ENCODE measurements at places on chromosomes 3 and 15.

DNA sequence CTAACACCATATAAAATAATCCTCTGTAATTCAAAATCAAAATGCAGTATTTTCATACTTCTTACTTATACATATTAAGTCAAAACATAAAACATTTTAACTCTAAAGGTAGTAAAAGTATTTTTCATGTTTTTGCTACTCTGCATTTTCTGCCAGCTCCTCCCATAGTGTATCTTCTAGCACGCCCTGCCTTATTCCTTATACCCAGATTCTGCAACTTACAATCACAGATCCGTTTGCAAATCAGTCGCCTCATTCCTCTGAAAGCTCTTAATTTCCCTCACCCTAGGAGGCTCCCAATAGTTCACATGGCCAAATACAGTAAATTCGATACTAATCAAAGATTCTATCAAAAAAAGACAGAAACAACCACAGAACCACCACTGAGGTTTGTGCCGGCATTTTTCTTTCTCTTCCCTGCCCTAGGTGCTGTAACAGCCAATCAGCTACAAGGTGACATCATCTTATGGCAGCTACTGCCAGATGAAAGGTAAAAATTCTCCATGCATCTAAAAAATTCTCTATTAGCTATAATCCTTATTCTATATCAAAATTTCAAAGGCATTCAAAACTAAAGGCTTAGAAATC is 72.9 kb downstream of the CLASP2 start:
- DNase-seq: no peak
- peaks cover 5% of the 10 kb centered on the region for H3K36me3 ChIP-seq

GRCh38 chr3:15646851-15647511 is 45.4 kb downstream of the BTD start:
- no peak overlapping the region for H3K27ac ChIP-seq
- peaks cover 36% of the 10 kb centered on the region for H3K4me1 ChIP-seq
- peaks cover 9% of the 10 kb centered on the region for H3K36me3 ChIP-seq
- H3K27me3 ChIP-seq: peaks cover 6% of the 10 kb centered on the region
- DNase-seq: no peak

DNA sequence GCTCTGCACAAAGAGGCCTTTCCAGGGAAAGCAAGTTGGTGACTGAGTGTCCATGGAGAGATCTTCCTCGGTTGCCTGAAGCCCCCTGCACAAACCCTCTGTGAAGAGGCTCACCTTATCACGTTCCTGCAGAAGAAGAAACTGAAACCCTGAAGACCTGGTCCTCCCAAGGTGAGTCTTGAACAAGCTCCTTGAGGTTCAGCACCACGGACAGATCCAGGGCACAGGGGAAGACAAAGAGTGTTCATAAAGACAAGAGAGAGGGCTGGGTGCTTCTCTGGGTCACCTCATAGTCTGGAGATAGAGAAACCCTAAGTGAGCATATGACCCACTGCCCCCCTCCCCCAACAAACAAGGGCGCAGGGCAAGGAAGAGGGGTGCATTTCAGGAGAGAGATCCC is 21.7 kb upstream of the TBC1D21 start:
- H3K27me3 ChIP-seq: peaks cover 26% of the 10 kb centered on the region

DNA sequence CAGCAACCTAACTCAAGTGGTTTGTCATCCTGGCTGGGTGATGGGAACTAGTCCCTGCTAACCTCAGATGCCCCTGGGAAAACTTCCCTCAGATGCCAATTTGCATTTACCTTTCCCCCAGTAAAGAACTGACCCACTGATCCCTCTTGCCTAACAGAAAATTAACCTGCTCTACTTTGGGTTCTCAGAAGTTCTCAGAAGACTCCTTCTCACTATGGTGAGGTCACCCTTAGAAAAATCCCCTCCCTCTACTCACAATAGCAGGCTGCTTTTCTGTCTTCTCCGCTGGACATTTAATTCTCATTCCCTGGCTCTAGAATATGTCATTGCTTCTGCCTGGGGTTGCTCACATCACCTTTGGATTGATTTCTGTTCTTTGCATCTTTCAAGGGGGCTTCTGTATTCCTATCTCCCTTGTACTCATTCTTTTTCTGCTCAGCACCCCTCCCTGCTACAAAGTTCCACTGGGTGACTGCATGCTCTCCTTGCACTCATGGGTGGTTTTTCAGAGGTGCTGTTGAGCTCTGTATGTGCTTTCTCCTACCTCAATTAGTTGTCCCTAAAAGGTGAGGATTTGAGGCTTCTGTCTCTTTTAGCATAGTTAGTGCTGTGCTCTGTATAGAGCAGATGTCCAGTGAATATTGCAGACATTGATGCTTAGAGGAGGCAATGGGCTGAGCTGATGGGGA is 869 bp downstream of the PLA1A start:
- no peak overlapping the region for H3K4me3 ChIP-seq
- no peaks in the 10 kb centered on the region for H3K27me3 ChIP-seq
- H3K27ac ChIP-seq: peak overlapping the region; percentile 33
- no peak for DNase-seq

DNA sequence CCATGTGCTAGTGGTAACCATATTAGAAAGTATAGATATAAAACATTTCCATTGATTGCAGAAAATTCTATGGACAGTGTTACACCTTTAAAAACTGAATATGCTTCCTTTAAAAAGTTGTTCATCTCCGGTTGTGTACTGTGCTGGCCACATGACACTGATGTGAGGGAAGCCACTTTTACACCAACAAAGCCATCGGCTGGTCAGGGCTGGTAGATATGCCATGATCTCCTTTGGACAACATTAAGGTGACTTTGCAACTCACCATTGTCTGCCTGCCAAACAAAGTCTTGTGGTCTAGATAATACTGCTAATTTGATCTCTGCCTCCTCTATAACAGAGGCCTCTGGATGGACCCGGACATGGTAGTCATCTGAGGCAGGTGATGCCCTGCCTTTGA is 156.0 kb upstream of the RARB start:
- no peaks in the 10 kb centered on the region for H3K4me1 ChIP-seq
- H3K4me3 ChIP-seq: no peak overlapping the region
- DNase-seq: no peak

GRCh38 chr3:194446754-194447153 is 40.0 kb downstream of the ATP13A3 start:
- no peaks in the 10 kb centered on the region for H3K27me3 ChIP-seq
- DNase-seq: no peak
- H3K27ac ChIP-seq: no peak overlapping the region
- H3K36me3 ChIP-seq: peaks cover 41% of the 10 kb centered on the region
- H3K4me3 ChIP-seq: no peak overlapping the region

GRCh38 chr3:191051037-191051436 is 148.0 kb upstream of the OSTN start:
- no peaks in the 10 kb centered on the region for H3K4me1 ChIP-seq
- no peak overlapping the region for H3K4me3 ChIP-seq
- peaks cover 2% of the 10 kb centered on the region for H3K36me3 ChIP-seq
- no peak for DNase-seq

GRCh38 chr15:89335298-89336041 is 846 bp upstream of the POLG start:
- H3K4me3 ChIP-seq: peak overlapping the region; percentile 89
- no peak for DNase-seq
- no peaks in the 10 kb centered on the region for H3K27me3 ChIP-seq
- H3K4me1 ChIP-seq: peaks cover 26% of the 10 kb centered on the region

- H3K36me3 ChIP-seq: no peaks in the 10 kb centered on the region
- H3K27me3 ChIP-seq: peaks cover 27% of the 10 kb centered on the region
- H3K4me1 ChIP-seq: peaks cover 2% of the 10 kb centered on the region
- no peak overlapping the region for H3K27ac ChIP-seq
- DNase-seq: peak; percentile 37
Observed at GRCh38 chr3:43855674-43856299, 165.0 kb downstream of the ABHD5 start.

DNA sequence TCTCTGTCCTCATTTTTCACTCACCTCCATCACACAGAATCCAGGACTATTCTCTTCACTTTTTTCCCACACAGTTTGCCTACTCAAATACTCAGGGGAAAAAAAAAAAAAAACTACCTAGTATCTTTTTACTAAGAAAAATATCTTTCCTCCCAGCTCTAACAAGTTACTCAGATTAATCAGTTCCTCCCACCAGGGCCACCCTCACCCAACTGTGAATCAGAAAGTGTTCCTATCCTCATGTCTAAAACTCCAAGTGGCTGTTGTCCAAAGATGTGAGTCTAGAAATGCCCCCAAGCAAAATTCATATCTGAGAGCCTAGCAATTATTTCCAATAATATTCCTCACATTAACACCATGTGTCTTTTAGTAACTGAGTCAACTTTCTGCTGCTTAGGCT is 268.0 kb downstream of the ERC2 start:
- H3K4me1 ChIP-seq: no peaks in the 10 kb centered on the region
- H3K27me3 ChIP-seq: peaks cover 3% of the 10 kb centered on the region
- no peaks in the 10 kb centered on the region for H3K36me3 ChIP-seq
- H3K27ac ChIP-seq: no peak overlapping the region

DNA sequence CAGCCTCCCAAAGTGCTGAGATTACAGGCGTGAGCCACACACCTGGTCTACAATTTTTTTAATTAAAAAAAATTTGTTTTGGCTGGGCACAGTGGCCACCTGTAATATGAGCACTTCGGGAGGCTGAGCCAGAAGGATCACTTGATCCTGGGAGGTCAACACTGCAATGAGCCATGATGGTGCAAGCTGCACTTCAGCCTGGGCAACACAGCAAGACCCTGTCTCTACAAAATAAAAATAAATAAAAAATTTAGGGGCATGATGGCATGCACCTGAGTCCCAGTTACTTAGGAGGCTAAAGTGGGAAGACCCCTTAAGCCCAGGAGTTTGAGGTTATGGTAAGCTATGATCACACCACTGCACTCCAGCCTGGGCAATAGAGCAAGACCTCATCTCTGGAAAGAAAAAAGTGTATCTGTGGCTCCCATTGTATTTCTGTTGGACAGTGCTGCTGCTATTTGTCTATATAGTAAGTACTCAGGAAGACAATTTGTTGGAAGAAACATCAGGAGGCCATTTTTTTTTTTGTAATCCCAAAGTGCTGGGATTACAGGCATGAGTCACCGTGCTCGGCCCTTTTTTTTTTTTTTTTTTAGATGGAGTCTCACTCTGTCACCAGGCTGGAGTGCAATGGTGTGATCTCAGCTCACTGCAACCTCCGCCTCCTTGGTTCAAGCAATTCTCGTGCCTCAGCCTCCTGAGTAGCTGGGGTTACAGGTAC is 27.5 kb upstream of the SH3BP5 start:
- no peak overlapping the region for H3K27ac ChIP-seq
- no peak for DNase-seq
- no peaks in the 10 kb centered on the region for H3K36me3 ChIP-seq
- H3K4me1 ChIP-seq: peaks cover 40% of the 10 kb centered on the region
- no peak overlapping the region for H3K4me3 ChIP-seq

- no peak overlapping the region for H3K4me3 ChIP-seq
- no peaks in the 10 kb centered on the region for H3K36me3 ChIP-seq
- H3K4me1 ChIP-seq: no peaks in the 10 kb centered on the region
- no peak overlapping the region for H3K27ac ChIP-seq
- DNase-seq: no peak
Observed at GRCh38 chr3:178203650-178204049, 332.6 kb upstream of the KCNMB2 start.
